Head of caudate nucleus (tissue), 42 donors: ENCODE measurements at places on chromosomes 1 and 21.

DNA sequence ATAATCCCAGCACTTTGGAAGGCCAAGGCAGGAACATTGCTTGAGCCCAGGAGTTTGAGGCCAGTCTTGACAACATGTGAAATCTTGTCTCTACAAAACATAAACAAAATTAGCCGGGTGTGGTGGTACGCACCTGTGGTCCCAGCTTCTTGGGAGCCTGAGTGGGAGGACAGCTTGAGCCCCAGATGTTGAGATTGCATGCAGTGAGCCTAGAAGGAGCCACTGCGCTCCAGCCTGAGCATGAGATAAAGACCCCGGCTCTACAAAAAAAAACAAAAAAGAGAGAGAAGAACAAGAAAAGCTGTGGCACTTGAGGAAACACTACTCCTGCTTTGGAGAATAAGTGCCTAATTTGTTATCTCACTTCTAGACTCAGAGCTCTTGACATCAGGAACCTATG, 146.6 kb downstream of the GLUL start:
- DNase-seq: no peak

DNA sequence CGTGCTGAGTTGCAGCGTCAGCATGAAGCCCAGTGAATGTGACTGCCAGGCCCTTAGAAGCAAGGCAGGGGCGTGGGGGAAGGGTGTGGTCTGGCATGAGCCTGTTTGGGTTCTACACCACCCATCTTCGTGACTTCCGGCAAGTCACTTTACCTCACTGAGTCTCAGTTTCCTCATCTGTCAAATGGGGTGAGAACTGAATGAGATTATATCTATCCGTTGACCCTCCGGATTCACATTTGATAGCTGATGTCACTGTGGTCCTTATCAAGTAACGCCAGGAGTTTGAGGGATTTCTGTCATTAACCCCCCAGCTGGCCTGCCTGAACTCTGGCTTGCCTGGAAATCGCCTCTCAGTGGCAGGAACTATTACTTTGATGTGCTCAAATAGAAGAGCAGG, 15.6 kb downstream of the MRPL37 start:
- no peak for DNase-seq

DNA sequence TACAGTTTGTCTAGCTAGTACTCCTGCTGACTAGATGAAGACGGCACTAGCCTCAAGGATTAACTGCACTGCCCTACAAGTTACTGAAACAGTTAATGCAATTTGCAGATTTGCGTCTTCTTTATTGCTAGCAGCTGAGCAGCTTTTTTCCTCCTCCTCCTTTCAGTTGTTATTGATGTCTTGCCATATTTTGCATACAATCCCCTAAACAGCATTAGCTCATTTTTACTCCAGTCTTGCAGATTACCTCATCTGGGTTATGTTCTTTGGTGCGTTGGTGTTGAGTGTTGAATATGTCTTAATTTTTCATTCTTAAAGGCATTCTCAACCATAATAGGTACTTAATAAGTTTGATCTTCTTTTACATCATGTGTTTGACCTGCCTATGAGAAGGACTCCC, 363.4 kb upstream of the LYPLAL1 start:
- DNase-seq: no peak

DNA sequence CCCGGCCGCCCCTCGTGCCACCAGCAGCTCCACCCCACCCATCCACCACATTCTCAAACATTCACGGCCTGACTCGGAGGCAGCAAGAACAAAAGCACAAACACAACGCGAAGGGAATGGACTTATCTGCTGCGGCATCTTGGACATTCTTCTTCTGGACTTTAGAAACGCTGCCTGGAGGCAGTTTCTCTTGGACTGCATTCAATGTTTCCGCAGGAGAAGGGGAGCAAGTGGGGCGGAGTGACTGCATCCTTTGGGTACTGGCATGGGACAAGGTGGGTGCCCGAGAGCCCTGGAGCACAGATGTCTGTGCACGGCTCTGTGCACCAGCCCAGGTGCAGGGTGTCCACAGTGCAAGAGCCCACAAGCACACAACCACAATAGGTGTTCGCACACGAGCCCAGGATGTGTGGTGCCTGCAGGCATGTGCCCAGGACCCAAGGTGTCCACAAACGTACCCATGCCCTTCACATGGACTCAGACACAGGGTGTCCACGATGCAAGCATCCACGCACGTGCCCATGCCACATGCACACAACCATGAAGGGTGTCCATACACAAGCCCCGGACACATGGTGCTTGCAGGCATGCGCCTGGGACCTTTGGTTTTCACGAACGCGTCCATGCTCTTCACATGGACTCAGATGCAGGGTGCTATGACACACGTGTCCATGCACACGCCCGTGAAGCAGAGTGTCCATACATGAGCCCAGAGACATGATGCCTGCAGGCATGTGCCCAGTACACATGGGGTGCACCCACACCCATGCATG, 53.6 kb downstream of the WNT9A start:
- DNase-seq: peak; percentile 39

DNA sequence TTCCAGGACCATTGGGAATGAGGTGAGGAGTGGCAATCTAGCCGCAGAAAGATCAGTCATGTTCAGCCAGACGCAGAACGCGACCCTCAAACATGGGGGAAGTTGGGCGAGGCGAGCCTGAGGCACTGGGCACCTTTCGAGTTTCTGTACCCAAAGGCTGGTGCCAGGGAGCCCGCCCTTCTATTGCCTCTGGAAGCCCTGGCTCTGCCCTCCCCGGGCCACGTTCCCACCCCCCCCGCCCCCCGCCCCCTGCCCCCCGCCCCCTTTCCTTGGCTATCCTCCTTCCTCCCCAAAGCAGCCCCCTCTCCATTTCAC, 2.2 kb upstream of the ZBTB7B start:
- no peak for DNase-seq

- DNase-seq: peak; percentile 85
These were observed 82.2 kb upstream of the SSX2IP start for GRCh38 chr1:84772428-84772943.

DNA sequence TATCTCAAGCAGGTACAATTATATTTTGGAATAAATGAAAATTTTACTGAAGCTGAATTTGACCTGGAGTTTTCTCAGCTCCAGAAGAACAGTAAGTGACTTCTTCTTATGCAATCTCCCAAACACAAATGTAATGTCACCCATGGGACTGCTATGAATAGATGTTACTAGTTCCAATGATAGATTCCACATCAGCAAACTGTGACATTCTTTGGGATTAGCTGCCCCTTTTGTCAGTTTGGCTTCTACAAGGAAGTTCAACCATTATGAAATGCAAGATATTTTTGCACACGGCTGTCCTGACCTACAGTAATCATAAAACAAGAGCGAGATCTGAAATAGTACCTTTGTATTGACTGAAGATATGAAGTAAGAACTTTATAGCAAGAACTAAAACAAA, 27.8 kb upstream of the TSNAX start:
- DNase-seq: no peak

DNA sequence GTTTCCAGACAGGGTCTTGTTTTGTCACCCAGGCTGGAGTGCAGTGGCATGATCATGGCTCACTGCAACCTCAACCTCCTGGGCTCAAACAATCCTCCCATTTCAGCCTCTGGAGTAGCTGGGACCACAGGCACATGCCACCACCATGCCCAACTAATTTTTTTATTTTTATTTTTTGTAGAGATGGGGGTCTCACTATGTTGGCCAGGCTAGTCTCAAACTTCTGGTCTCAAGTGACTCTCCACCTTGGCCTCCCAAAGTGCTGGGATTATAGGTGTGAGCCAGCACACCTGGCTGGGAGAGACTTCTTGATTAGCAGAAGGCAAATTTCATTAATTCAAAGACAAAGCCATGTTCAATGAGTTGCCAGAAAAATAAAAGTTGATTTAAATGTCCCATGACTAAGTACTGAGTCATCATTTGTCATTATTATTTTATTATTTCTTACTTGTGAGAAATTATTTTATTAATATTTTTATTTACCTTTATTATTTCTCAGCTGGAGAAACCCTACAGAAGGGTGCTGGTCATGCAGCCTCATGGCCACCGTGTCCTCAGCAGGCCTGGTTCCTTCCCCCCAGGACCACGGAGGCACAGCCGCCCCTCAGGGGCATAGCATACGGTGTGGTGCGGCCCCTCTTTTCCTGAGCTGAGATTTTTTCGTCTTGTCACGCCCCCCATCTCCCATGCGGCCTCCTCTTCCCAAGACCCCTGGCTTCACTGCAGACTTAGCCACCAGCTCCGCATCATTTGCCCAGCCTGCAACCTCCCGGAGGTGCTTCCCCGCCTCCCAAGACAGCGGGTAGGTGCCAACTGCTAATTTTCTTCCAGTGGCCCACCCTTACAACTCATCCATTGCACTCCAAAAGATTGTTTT, 55.3 kb upstream of the SIM2 start:
- no peak for DNase-seq

DNA sequence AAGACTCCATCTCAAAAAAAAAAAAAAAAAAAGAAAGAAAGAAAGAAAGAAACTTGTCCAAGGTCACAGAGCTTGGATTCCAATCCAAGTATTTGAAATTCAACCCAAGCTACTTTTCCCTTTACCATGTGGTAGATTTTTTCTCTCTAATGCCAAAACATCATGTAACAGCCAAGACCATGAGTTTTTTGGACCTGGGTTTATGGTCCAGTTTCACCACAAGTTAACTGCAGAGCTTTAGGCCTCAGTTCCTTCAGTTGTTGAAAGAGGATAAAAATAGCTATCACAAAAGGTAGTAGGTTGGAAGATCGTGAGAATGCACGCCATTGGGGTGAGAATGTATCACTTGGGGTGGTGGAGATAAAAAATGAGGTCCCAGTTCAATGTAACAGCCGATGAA, 33.4 kb downstream of the ATP2B4 start:
- DNase-seq: no peak

DNA sequence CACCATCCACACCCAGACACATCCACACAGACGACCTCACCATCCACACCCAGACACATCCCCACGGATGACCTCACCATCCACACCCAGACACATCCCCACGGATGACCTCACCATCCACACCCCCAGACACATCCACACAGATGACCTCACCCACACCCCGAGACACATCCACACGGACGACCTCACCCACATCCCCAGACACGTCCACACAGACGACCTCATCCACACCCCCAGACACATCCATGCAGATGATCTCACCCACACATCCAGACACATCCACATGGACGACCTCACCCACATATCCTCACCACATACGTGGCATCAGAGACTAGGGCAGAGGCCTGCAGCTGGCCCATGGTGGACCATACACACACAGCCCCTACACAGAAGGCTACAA, 14.7 kb upstream of the FABP3 start:
- no peak for DNase-seq

GRCh38 chr1:32099426-32099825, 8.4 kb upstream of the KPNA6 start:
- DNase-seq: no peak

GRCh38 chr1:155277070-155277901, at the start of gene HCN3:
Gene HCN3, plus strand, starts transcription at chr1:155277463. Its CDS starts 128 bp downstream, at chr1:155277591.
- DNase-seq: peak; percentile 99

GRCh38 chr1:8871539-8871935, 6.9 kb downstream of the ENO1 start:
- DNase-seq: no peak

GRCh38 chr21:44958471-44959191, 18.8 kb downstream of the SLX9 start:
- DNase-seq: peak; percentile 48

GRCh38 chr21:34994766-34995631, 54.1 kb downstream of the RUNX1 start:
- no peak for DNase-seq

GRCh38 chr1:189117072-189117770, 1360.4 kb downstream of the BRINP3 start:
- no peak for DNase-seq

DNA sequence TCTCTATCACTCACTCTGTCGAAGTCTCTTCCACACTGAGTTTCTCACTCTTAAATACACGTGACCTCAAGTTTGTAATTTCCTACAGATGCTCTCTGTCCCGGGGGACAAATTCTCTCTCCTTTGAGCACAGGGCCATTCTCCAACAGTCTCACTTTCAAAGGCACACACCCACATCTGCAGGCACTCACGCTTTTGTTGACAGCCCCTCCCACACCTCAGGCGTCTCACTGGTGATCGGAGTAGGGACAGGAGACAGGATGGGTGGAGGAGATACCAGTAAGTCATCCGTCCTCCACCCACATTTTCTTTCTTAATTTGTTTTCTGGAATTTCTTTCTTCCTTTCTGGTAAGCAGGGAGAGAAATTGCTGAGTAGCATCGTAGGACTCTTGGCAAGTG, 40.6 kb upstream of the GREM2 start:
- no peak for DNase-seq

DNA sequence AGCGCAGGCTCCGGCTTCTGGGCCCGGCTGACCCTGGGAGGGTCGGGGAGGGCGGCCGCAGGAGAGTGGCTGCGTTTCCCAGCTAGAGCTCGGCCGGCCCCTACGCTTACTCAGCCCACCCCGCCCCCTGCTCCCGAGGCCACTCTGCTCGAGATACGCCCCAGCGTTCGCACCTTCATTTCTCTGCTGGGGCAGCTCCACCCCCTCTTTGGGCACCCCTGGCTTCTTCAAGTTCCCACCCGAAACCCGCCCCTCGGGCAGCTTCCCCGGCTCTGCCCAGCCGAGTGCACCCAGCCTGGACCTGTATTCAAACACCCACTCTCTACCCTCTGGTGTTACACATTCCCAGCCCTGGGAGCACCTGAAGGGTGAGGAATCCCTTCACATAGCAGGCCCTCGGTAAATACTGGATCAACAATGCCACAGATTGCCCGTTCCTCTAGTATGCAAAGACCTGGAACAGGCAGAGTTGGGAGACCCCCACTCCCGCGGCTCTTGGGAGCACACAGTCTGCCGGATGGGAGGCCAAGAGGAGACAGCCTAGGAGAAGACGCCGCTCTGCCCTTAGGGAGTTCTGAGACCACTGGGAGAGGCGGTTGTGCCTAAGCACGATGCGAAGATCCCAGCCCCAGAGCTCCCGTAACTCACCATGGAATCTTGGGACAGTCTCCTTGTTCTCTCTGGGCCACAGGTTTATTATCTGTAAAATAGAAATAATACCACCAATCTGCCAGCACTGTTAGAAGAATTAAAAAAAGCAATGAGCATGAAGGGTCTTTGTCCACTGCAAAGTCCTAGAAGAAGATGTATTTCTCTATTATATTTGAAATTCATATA, 566 bp upstream of the PAQR7 start:
- no peak for DNase-seq
